Stimulated activated CD4-positive, alpha-beta T cell treated with anti-CD3 and anti-CD28 coated beads, Interleukin-15, amount 100 ng/mL, for 1 hour (primary cell): ENCODE measurements at places on chromosomes 7 and 10.

DNA sequence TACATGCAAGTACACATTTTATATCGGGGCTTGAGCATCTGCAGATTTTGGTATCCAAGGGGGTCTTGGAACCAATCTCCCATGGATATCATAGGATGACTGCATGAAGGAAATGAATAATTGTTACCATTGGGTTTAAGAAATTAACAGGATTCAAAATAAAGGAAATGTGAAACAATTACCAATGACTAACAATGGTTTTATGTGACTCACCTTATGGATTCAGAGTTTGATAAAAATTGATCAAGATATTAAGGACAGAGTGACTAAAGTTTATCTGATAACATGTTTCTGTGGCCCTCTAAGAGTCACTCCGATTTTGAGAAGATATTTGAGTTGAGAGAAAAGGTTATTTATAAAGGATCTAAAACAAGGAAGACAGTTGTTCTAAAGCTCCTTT, 93.0 kb upstream of the ODAD2 start:
- DNase-seq: no peak

DNA sequence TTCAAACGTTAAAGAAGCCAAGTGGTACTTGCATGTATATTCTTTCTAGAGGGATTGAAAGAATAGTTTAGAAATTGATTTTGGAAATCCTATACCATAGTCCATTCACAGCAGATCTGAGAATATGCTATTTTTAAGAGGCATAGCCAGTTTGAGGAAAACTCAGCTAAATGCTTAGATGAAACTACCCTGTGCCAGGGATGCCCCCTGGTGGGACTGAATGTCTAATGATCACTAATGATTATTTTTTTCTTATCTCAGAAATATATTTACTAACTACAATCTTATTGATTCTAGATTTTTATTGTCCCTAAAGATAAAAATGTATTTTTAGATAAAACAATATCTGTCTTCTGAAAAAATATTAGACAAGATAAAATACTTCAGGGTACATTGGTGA, 844.9 kb upstream of the PHF14 start:
- no peak for DNase-seq

- DNase-seq: no peak
These were observed 4.5 kb downstream of the KCNK18 start for GRCh38 chr10:117201826-117202225.

GRCh38 chr10:133199488-133199885, 30.5 kb upstream of the UTF1 start:
- DNase-seq: no peak

GRCh38 chr10:106284802-106285587, 879.5 kb downstream of the SORCS1 start:
- no peak for DNase-seq

DNA sequence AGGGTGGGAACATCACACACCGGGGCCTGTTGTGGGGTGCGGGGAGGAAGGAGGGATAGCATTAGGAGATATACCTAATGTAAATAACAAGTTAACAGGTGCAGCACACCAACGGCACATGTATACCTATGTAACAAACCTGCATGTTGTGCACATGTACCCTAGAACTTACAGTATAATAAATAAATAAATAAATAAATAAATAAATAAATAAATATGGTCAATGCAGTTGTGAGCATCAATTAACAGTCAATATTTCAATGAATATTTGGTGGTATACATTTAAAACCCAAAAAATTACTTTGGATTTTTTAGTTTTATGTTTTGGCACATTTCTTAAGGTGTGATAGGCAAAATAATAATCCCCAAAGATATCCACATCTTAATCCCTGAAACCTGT, 15.6 kb downstream of the TRDMT1 start:
- DNase-seq: no peak

GRCh38 chr7:108407676-108408075, 48.6 kb downstream of the NRCAM start:
- DNase-seq: no peak

GRCh38 chr7:12851841-12852240, 164.4 kb downstream of the ARL4A start:
- DNase-seq: no peak

DNA sequence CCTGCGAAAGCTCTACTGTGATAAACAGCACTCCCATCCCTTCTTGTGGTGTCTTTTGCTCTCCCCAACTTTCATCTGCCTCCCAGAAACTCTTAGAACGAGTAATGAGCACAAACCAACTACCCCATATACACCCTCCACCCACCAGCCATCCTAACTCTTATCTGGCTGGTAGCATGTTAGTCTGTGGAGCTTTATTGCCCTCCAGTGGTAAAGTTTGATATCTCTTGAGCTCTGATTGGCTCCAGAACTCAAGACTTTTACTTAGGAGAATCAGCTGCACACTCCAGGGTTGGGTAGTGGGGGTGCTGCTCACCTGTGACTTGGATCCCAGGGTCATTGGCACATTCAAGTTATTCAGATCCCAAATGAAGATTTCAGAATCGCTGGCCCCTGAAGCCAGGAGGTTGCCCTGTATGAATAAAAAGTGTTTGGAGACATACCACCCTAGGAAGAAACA, 10.9 kb downstream of the SEC31B start:
- no peak for DNase-seq

DNA sequence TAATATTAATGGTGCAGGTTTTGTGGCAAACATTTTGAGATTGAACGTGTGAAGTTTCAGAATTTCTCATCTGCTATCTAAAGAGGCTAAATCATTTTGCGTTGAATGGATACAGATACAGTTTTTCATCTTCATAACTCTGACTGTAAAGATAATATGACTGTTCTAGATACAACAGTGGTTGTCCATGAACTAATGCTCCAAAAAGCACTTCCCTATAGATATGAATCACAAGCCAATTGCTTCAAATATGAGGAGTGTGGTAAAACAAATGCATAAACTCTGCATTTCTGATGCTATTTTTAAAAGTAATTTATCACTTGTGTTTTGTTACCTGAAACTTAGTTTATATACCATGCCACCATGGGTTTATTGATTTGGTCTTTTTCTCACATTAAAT, 750.1 kb downstream of the MAGI2 start:
- no peak for DNase-seq

DNA sequence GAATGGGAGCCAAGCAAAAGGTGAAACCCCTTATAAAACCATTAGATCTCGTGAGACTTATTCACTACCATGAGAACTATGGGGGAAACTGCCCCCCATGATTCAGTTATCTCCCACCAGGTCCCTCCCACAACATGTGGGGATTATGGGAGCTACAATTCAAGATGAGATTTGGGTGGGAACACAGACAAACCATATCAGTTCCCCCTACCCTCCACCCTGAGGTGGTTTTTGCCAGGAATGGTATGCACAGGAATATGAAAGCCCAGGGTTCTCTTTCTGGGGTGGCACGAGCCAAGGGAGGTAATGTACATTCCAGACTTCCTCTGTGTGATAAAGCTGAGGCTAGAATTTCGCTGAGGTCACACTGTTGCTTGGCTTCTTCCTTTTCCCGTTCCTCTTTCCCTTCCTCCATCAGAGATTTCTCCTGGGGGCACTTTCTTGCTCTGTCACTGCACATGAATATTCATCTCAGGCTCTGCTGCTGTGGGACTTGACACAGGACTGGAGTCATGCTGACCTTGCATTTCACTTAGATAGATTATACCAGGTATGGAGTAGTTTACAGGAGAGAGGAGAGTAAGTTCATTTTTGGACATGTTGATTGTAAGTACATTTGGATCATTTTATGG, 347.0 kb upstream of the MTPN start:
- DNase-seq: no peak

GRCh38 chr7:98584830-98585229, 32.3 kb upstream of the NPTX2 start:
- no peak for DNase-seq

DNA sequence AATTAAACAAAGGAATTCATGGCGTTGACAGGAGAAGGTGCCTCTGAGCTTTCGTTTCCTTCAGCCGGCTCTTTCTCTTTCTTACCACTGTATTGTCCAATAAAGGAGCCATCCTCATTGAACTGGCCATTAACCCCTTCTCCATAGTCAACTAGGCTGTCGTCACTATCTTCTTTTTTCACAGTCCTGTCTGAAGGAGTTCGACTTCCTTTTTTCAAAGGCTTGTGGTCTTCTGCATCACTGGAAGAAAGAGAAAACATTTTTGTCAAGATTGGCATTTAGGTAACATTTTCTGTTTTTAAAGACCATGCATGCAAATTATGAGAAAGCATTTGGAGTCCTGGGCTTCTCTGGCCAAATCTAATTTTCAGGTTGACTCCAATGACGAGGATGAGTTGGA, 19.7 kb upstream of the LAMB4 start:
- DNase-seq: no peak

DNA sequence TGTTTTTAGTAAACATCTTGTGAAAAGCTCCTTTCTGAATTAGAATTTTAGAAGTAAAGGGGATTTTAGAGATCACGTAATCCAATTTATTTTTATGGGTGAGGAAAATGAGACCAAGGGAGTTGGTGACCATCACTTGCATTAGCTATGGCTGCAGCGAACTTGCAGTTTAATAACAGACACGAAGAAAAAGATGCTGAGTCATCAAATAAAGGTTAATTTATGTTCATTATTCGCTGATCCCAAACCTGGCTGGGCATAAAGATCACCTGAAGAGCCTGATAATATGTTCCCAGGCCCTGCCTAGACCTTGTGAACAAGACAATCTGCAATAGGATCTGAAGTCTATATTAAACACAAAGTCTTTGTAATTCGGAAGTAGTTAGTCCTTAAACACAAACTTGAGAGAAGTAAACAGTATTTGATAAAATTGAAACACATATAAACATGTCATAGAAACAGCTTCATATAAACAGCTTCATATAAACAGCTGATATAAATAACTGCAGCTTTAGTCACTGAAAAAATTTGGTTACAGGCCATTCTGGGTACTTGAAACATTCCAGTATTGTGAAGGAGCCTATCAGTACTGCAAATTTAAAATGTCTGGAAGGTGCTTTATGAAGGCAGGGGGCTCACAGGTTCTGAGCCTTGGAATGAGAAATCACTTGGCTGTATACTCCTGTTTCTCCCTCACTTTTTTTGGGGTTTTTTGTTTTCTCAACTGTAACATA, 16.5 kb downstream of the GPR158 start:
- no peak for DNase-seq

GRCh38 chr10:35493196-35494118, 111.7 kb upstream of the GJD4 start:
- DNase-seq: no peak

- DNase-seq: no peak
These were observed 310.7 kb downstream of the WDR37 start for GRCh38 chr10:1366811-1367425.

GRCh38 chr10:75291805-75292204, 56.0 kb upstream of the COMTD1 start:
- no peak for DNase-seq

GRCh38 chr10:116765648-116766081, 23.3 kb upstream of the HSPA12A start:
- DNase-seq: no peak

DNA sequence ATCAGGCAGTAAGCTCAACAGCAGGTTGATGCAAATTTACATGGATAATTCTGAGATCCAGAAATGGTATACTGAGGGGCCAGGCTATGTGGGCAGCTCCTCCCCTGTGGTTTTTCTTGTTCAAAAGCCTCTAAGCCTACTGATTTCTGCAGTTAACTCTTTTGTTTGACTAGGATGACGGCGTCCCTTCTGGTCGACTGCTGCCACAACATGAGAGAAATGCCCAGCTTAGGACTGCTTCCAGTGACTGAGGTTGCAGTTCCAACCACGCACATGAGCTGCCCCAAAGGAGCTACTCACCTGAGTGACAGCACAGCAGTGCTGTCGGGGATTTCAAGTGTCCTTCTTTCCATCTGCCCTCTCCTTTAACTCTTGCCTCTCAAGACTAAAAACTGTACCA, 973.0 kb upstream of the GHITM start:
- no peak for DNase-seq

DNA sequence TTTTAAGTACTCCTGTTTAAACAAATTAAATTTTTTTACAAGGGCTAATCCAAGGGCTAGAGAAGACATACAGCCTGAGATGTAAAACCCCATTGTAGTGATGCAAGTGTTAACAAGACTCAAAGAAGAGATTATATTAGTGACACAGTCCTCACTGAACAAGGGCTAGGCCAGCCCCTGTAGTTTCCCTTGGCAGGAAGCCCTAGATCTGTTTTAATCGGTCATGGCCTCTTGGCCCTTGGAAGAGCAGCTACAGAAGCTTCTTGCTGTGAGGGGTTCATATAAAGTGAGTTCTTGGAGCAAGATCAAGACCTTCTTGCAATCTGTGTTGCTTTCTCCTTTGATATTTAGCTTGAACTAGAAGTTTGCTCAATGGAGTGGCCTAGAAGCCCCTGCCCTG, 1339.4 kb downstream of the XPNPEP1 start:
- no peak for DNase-seq

DNA sequence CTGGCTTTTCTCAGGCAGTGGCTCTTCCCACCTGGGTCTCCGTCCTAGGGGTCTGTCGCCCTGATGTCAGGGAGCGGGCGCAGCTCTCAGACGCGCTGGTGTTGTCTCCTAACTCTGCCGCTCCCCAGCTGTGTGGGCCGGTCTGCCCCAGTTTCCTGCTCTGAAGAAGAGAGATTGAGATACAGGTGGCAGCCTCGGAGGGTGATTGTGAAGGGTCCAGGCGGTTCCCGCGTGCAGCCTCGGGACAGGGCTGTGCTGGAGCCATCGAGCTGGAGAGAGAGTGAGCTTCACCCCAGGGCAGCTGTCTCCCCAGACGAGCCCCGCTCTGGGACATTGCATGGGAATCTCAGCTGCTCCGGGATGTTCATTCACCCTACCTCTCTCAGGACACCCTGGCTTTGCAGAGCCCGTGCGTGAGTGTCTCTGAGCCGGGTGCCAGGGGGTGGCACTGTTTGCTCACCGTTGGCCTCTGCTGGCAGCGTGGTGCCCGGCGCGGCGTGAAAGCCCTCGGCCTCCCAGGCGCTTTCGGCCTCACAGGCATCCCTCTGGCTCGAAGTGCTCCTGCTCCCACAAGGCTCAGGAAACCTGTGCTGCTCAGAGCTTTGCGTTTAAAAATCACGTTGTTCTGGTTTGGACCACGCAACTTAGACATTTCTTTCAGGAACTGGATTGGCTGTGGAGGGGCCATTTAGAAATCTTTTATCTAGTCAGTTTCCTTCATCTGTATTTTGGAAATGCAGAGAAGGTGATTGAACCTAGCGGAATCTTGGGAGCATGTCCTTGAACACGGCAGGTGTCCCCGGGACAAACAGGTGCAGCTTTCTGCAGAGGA, 33.8 kb upstream of the ZFAND2A start:
- DNase-seq: no peak
